Non-pigmented ciliary epithelial cell (primary cell): ENCODE measurements at places on chromosomes 2 and 18.

DNA sequence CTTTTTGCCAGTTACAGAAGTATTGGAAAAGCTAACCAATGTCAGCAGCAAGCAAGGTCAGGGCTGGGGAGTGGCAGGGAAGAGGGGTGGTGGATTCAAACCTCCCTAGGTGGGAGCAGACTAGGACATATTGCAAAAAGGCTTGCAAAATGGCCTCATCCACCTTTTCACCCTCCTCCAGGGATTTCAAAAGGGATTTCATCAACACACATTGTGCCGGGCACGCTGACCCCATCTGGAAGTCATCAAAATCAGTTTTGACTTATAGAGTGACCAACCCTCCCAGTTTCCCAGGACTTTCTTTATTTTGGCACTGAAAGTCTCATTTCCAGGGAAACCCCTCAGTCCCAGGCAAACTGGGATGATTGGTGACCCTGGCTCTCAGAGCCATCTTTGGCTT, 94.7 kb downstream of the BIN1 start:
- no peak for DNase-seq

DNA sequence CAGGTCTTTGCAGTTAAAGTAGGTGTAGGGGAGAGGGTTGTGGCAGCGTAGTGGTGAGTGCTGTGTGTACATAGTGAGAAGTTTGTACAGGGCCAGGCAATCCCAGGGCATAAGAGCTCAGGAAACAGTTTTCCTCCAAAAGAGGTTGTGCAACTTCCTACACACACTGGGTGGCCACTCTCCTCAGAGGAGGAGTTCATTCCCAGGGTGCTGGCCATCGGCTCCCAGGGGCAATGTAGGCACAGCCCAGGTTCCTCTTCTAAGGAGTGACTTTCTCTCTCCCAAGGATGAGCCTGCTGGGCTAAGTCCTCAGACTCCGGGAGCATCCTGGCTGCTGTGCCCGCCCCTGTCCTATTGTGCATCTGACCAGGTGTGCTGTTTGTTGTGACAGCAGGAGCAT, 3.0 kb downstream of the ACOXL start:
- DNase-seq = no peak

DNA sequence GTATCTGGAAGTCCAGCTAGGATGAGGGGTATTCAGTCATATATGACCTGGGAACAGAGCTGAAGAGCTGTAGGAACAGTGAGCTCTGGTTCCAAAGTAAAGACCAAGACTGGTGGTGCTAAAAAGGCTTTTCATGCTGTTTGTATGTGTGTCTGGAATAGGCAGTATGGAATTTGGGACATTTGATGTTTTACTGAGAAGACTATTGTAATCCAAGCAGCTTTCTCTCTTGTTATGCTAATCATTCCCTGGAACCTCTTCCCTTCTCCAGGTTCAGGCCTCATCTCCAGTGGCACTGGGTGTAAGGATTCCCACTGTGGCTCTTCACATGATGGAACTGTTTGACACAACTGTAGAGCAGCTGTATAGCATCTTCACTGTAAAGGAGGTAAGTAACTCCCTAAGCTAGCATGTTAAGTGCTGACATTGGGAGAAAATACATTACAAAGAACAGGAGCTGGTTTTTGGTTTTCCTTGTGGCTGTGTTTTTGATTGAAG, 23.3 kb downstream of the C2orf74 start:
- DNase-seq = no peak

DNA sequence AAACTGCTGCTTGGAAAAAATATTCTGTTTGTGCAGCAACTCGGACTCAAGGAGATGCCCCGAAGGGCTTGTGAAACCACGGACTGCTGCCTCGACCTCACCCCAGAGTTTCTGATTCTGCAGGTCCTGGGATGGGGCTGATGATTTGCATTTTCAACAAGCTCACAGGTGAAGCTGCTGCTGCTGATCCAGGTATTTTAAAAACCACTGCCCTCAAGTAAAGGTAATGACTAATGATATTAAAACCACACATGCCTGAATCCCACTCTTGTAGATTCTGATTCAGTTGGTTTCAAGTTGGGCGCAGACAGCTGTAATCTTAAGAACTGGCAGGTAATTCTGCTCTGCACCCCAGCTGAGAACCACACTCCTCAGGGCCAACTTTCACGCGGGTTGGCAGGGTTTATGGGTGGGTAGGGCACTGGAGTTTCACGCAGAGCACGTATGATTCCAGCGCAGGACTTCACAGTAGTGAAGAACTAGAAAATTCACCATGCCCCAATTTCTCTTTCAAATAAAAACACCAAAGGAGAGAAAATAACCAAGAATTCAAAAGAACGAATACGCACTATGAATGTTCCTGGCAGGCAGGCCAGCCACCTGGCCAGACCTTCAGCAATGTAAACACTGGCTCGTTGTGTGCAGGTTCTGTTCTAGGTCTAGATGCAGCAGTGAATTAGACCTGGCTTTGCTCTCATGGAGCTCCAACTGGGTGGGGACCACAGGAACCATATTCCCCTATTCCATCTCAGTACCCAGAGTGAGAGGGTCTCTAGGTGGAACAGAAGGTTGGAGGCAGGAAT, 74.6 kb upstream of the ZFP36L2 start:
- DNase-seq = no peak

DNA sequence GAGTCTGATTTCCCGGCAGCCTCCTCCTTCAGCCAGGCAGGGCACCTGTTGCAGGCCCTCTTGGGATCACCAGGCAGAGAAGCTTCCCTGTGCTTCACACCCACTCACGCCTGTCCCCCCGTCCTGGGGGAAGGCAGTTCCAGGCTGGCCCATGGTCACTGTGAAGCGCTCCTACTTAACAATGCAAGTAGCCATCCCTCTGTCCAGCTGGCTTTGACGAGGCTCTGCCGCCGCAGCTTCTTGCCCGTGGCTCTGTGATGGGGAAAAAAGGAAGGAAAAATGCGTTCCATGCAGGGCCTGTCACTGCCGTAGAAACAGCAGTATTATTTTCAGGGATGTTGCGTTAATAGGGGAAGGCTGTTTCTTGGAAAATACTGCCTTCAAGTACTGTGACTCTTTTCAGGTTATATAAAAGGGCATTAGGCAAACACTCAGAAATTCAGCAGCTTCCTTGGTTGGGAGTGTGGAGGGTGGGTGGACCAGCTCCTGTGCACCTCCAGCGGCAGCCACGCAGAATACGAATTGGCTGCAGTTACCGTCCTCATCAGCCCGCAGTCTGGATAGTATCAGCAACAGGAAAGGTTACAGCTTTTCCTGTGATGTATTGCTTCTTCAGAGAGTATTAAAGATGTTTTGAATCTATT, 232.3 kb downstream of the KLHL29 start:
- DNase-seq = no peak

DNA sequence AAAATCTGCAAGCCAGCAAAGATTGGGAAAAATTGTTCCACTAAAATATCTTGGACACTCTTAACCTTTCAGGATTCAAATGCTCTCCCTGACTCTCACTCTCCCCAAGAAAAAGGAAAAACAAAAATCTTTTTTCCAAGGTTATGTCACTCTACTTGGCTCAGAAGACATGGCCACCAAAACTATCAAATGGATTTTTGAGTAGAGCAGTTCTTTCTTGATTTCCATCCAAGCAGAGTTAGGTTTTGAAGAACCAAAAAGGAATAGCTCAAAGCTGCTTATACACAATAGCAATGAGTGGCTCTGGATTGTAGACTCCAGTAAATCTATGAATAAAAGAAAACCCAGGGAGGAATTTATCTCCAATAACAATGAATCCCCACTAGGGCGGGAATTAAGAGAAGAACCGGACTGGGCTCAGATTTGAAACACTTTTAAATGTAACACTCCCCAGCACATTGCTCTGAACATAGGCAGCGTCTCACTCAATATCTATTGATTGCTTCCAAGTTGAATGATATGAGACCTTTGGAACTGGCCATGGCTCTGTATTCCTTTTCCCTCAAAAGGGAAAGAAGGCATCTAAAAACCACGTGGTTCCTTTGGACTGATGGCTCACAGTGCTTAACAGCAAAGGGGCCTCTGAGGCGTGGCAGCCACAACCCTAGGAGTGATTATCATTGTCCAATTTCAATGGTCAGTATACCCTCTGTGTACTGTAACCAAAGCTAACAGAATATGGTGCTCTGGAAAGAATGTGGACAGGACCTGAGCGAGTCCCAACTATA, 68.3 kb downstream of the SPRED2 start:
- DNase-seq = no peak

DNA sequence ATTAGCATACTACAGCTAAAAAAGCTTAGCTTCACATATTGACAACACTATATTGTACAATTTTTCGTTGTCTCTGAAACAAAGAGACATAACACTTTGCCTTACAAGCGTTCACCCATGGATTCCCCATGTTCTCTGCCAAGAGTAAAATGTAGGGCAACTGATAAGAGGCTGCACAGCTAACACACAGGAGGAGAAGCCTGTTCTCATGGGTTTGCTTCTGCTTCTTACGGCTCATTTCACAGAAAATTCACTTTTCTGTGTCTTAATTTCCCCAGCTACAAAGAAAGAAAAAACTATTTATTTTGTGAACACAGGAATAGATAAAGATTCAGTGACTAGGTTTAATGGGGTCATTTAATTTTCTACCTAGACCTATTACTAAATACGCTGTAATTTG, 182.8 kb upstream of the DLGAP1 start:
- DNase-seq = no peak

- DNase-seq = no peak
Observed at GRCh38 chr2:203948733-203949132, 12.2 kb downstream of the ICOS start.
